Panc1 (cell line): ENCODE measurements at places on chromosomes 7 and 10. TPM values are rescaled to one million over a fixed set of nuclear protein-coding genes. Genes with fewer than 3 reads are reported as not detected.

The NANOS1 gene
- 18.0 TPM for total RNA-seq

The NKX2-3 gene
- total RNA-seq, result 0.15 TPM

The CYP2C19 gene
- total RNA-seq, result 0.15 TPM

DNA sequence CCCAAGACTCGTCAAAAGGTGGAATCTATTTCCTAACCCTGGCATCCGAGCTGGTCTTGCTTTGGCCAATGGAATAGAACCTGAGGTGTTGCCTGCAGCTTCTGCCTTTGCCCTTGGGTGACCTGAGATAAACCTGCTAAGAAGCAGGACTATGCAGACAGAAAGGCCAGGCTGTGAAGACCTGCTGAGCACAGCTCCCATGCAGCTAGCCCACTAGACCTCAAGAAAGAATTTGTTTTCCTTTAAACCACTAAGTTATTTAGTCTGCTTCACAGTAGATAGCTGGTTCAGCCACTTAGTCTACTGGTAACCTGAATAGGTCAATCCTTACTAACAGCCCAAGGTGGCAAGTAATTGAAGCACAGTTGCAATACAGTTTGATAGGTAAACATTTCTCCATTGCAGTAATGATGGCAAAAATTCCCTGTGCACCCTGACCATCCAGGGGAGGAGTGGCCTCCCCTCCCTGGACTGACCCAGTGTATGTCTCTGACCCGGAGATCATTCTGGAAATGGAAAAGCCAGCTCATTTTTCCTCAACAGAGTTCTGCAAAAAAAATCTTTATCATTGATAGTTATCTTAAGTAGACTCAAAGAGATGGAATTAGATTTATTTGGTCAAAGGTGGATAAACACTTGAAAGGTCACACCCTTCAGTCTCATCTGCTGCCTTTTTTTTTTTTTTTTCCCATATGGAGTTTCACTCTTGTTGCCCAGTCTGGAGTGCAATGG lies 20.0 kb downstream of the TNS3 start:
- no peak overlapping the region for H3K4me3 ChIP-seq
- H3K27me3 ChIP-seq, result no peaks in the 10 kb centered on the region

- H3K36me3 ChIP-seq, result no peaks in the 10 kb centered on the region
- H3K4me1 ChIP-seq, result no peaks in the 10 kb centered on the region
- no peak overlapping the region for H3K27ac ChIP-seq
- DNase-seq, result no peak
Observed at GRCh38 chr7:49644396-49645166, 128.9 kb upstream of the VWC2 start.

DNA sequence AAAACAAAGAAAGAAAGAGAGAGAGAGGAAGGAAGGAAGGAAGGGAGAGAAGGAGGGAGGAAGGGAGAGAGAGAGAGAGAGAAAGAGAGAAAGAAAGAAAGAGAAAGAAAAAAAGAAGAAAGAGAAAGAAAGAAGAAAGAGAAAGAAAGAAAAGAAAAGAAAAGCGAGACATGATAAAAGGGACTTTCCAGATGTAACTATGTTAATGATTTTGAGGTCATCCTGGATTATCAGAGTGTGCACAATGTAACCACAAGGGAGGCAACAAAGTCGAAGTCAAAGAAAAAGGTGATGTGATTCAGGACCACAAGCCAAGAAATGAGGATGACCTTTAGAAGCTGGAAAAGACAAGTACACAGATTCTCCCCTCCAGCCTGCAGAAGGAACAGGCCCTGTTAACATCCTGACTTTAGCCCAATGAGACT lies 48.9 kb upstream of the PAX2 start:
- H3K27me3 ChIP-seq, result no peaks in the 10 kb centered on the region
- no peak overlapping the region for H3K4me3 ChIP-seq
- 0 out of 2 replicates have a peak, but pooled peaks cover 3% of the 10 kb centered on the region for H3K4me1 ChIP-seq
- H3K36me3 ChIP-seq, result no peaks in the 10 kb centered on the region

DNA sequence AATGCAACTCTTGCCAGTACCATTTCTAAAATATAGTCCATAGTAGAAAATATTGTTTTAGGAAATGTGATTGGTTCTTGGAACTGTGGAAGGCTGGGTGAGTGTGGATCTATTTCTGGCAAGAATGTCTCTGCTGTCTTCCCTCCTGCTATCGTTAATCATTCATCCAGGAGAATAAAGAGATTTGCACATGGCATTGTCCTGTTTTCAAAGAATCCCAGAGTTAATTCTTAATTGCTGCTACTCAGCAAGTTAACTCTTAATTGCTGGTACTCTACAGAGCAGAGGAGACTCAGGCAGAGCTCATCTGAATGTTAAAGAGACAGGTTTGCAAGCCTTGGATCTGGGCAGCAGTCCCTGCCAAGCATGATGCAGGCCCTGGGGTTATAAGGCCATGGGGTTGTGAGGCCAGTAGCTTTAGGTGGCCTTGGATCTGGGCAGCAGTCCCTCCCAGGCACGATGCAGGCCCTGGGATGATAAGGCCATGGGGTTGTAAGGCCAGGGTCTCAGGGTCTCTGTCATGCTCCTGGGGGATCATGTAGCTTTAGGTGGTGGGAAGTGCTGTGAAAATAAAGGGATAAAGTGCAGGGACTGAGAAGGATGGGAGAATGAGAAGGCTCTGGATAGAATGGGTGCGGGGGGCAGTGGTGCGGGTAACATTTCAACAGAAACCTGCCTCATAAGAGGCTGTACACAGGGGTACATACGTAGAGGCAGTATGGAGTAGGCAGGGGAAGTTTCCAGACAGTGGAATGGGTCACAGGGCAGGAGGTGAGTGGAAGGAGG lies 162.3 kb downstream of the SVIL start:
- H3K27me3 ChIP-seq, result no peaks in the 10 kb centered on the region
- no peak overlapping the region for H3K27ac ChIP-seq
- DNase-seq, result no peak
- H3K4me1 ChIP-seq, result peaks cover 3% of the 10 kb centered on the region; the same call in 1 of the 2 replicates
- H3K4me3 ChIP-seq, result no peak overlapping the region

DNA sequence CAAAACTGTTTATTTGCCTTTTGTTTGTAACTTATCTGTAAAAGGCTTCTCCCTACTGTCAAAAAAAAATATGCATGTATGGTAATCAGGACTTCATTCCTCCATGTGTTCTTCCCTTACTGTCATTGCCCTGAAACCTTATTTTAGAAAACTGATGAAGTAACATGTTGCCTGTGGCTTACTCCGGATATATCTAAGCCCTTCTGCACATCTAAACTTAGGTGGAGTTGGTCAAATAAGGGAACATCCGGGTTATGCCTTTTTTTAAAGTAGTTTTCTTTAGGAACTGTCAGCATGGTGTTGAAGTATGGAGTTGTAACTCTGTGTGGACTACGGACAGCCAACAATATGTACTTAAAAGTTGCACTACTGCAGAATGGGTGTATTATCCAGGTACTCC lies 6.2 kb downstream of the SAR1A start:
- no peaks in the 10 kb centered on the region for H3K27me3 ChIP-seq
- DNase-seq, result no peak
- no peak overlapping the region for H3K27ac ChIP-seq
- peaks cover 24% of the 10 kb centered on the region for H3K4me1 ChIP-seq
- H3K4me3 ChIP-seq, result no peak overlapping the region

- no peaks in the 10 kb centered on the region for H3K4me1 ChIP-seq
- H3K4me3 ChIP-seq, result no peak overlapping the region
- no peak for DNase-seq
- no peaks in the 10 kb centered on the region for H3K36me3 ChIP-seq
- H3K27ac ChIP-seq, result no peak overlapping the region
Observed at GRCh38 chr7:1735262-1735661, 65.2 kb downstream of the ELFN1 start.
